ENCODE measurements at places on chromosomes 5 and 9.

GRCh38 chr5:135359374-135360165 lies 39.5 kb downstream of the MACROH2A1 start:
- H3K36me3 ChIP-seq, result peaks cover 42% of the 10 kb centered on the region
- no peak overlapping the region for H3K4me3 ChIP-seq
- DNase-seq, result no peak
- peaks cover 24% of the 10 kb centered on the region for H3K4me1 ChIP-seq

DNA sequence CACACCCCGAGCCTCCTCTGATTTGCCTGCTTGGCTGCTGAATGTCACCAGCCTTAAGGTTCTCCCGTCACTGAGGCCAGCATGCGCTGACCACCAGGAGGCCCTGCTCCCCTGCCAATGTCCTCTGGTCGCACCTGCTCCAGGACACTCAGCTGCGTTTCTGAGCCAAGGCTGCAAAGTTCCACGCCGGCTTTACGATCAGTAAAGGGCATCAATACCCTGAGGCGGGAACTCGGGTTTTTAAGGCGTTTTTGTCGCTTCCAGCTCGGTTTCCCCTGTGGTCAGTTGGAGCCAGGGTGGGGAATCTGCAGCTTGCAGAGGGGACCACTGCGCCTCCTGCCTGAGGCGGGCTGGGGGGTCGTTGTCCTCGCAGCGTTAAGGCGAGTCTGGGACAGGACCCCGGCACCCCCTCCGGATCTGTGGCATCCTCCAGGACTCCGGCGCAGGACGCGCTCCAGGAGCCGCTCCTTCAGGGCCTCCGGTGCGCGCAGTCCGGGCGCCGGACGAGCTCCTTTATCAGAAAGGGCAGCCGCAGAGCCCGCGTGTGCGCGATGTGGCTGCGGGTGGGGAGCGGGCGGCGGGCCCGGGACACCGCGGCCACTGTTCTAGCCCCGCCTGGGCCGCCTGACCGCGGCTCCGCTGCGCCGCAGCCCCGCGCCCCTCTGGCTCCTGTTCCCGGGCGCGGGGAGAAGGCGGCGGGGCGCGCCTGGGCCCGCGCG lies 24.1 kb upstream of the FLT4 start:
- peaks cover 76% of the 10 kb centered on the region for H3K27me3 ChIP-seq
- H3K27ac ChIP-seq, result no peak overlapping the region
- no peak overlapping the region for H3K4me3 ChIP-seq
- peaks cover 3% of the 10 kb centered on the region for H3K4me1 ChIP-seq
- H3K36me3 ChIP-seq, result no peaks in the 10 kb centered on the region

DNA sequence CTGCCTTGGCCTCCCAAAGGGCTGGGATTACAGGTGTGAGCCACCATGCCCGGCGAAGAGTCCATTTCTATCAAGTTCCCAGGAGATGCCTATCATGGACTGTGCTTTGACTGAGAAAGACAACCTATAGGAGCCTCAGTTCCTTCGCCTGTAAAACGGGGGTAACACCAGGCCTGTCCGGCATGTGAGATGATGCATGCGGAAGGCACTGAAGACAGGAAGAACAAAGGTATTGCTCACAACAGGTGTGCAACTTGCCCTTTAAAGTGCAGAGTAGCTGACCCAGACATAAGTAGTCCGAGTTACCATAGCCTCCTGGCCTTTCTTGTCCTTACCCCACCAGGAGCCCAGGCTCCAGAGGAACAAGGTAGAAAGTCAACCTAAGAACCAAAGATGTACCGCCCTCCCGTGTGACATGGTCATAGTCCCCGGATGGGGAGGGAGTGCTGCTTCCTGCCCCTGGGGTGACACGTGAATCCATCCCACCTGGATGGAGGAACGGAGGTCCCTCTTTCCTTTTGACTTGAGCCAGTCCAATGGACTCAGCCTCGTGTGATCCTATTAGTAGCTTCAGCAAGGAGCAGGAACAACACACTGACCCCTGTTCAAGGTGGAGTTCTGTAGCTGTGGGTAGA lies 60.3 kb downstream of the HSPA4 start:
- peaks cover 5% of the 10 kb centered on the region for H3K27me3 ChIP-seq
- peaks cover 6% of the 10 kb centered on the region for H3K4me1 ChIP-seq
- DNase-seq, result no peak
- H3K27ac ChIP-seq, result no peak overlapping the region
- H3K36me3 ChIP-seq, result peaks cover 2% of the 10 kb centered on the region

DNA sequence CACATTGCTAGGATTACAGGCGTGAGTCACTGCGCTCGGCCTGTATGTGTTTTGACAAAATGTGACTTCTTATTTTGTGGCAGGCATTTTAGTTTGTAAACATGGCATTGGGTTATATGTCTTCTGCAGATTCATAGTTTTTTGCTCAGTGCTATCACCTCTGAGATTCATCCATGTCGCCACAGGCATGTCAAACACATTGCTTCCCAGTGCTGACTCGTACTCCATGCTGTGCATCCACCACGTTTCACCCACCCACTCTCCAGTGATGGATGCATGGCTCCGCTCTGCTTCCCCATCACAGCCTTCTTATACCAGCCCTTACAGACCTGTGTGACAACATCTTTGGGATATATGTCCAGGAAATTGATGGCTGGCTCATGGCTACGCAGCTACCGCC lies 158.8 kb downstream of the GAS1 start:
- no peak overlapping the region for H3K27ac ChIP-seq
- no peak overlapping the region for H3K4me3 ChIP-seq
- H3K4me1 ChIP-seq, result peaks cover 31% of the 10 kb centered on the region
- DNase-seq, result no peak

- H3K27ac ChIP-seq, result no peak overlapping the region
- no peaks in the 10 kb centered on the region for H3K27me3 ChIP-seq
- no peaks in the 10 kb centered on the region for H3K4me1 ChIP-seq
- DNase-seq, result no peak
Observed at GRCh38 chr9:3332802-3333201, 193.0 kb downstream of the RFX3 start.
